B cell (primary cell): ENCODE measurements at places on chromosomes 2 and 18.

DNA sequence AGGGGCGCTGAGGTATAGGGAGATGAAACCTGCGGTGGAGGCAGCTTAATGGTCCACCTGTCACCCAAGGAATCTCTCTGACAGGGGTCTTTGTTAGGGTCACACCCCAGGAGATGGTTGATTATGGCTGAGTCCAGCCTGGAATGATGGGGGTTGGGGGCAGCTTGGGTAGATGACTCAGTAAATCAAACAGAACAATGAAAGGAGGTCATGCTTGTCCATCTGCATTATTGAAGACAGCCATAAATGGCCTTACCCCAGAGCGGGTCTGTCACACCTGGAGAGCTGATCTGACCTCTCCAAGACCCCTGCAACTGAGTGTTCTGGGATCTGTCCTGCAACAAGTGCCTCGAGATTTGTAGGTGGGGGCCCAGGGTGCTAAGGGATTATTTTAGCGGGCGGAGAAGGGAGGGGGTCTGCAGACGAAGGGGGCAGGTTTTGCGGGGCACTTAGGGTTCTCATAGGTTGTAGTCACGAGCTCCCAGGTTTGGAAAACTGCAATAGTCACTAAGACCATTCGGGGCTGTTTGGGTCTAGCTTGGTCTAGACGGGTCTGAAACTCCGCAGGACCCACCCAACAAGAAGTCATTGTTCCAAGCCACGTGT, 771 bp upstream of the IGFBP2 start:
- DNase-seq: no peak

DNA sequence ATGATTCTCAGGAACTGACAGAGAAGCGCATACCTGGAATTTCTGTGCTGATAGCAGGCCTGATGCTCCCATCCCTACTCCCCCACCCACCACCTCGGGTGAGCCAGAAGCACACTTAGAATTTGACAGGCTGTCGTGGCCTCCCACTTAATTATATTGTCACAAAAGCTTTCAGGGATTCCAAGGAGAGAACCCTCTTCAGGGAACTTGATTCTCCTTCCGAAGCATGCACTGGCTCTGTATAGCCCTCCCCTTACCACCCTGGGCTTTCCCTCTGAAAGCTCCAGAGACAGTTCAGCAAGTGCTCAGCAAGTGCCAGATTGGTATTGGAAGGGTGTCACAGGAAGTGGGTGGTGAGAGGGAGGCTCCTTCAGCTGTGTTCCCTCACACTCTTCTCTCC, 252.5 kb upstream of the SIX2 start:
- no peak for DNase-seq

- DNase-seq: no peak
These were observed 564 bp downstream of the LPIN2 start for GRCh38 chr18:3012136-3013023.

DNA sequence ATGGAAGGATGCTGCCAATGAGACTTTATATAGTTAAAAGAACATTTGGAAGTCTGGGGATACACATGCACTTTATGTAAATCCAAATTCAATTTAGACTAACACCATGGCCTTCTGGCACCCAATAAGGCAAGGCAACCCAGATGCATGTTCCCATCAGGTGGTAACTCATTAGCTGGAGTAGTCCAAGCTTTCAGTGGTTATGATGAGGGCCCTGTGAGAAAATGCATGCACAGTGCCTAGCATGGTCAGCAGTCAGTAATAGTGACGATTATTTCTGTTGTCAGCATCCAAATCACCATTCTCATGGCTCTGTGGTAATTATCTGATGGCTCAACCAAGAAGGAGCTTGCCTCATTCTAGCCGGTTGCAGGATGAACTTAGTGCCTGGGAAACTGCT, 70.3 kb upstream of the CTLA4 start:
- no peak for DNase-seq

DNA sequence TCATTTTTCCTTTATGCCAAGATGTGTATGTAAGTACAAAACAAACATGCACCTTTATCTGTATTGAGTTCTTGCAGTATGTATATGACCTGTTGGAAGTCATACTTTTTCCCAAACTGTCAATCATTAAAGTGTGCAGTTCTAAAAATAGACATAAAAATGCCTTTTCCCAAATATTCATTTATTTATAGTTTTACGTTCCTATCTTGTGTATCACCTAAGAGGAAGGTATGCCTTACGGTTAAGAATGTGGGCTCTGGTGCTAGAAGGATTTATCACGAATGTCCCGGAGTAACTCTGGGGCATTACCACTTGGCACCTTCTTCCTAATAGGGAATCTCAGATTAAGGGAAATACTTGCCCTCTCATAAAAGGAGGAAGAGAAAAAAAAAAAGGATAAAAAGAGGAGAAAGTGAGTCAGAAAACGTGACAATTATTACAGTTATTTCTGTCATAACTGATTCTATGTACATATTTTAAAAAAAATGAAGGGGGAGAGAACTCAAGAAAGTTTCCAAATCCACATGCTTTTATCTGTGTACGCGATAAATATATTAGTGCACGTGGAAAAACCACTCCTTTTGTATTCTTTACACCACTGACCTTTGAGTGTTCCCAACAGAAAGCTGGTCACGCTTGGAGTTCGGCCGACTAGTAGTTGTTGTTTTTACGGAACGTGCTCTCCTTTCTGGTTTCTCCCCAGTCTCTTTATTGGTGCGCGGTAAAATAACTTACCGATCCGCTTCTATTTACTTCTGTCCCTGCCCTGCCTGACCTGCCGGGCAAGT, 721 bp downstream of the MCEE start:
- DNase-seq: no peak

- peak; percentile 39 for DNase-seq
These were observed 285.9 kb downstream of the RNF144A start for GRCh38 chr2:7203056-7203467.

DNA sequence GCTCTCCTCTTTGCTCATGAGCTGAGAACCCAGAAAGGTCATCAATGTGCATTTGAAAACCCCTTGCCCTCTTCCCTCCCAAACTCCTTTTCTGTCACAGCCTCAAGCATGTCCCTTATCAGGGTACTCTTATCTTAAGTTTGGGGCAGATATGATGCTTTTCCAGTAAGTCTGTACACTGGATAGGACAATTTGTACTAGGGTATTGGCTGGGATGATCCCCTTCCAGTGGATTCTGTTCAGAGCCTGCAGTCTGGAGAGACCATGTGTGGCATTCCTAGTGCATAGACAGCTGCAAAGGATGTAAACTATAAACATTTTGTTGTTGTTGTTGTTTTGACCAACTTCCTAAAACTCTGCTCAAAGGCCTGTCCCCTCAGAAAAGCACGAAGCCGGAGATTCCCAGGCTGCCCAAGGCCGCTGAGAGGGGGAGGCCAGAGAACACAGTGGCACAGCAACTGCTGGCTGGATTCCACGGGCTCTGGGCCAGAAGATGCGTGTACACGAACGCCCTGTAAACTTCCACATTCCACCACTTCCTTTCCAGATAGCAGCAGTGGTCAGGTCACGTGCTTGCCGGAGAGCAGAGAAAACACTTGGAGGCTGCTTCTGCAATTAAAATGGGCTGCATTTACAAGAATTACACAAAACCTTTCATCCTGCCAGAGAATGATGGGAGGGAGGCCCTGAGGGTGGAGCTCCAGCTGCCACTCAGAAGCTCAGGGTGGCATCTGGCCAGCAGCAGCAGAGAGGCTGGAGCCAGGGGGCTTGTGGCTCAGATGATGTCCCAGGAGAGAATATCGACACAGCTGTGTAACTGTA, 42.1 kb downstream of the BMP10 start:
- DNase-seq: peak; percentile 60

GRCh38 chr2:110173523-110173922, 31.3 kb downstream of the NPHP1 start:
- DNase-seq: no peak

GRCh38 chr18:68083776-68084175, 567.3 kb upstream of the DSEL start:
- DNase-seq: no peak

DNA sequence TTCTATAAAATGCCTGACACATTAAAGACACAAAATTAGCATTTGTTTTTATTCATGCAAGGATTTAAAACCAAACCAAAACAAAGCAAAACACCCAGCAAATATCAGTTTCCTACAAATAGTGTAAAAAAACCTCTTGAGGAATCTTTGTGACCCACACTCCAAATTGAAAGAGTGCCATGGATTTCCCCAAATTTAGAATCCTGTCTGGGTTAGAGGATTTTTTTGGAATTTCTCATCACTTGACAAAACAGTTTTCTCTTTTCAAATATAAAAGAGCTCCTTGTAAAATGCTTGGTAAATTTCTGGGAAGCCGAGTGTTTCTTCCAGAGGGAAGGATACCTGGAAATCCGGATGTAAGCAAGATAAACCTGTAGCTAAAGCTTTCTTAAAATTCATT, 1.7 kb upstream of the FN1 start:
- DNase-seq: no peak

- DNase-seq: no peak
These were observed 23.2 kb downstream of the ADAM17 start for GRCh38 chr2:9532421-9532820.

DNA sequence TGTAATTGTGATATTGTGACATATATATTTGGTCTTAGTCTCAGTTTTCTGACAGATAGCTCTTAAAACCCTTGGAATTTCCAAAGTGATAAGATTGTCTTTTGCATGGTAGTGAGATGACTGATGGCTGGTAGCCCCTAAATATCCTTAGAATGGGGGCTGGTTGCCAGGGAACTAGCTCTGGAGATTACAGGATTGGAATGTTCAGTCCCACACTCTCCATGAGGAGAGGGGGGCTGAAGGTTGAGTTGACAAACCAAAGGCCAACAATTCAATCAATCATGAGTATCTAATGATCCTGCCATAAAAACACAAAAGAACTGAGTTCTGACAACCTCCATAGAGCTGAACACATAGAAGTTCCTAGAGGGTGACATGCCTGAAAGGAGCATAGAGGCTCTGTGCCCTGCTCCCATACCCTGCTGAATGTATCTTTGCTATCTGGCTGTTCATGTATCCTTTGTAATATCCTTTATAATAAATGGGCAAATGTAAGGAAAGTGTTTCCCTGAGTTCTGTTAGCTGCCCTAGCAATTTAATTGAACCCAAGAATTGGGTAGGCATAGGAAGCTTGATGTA, 1680.3 kb upstream of the PIK3C3 start:
- DNase-seq: no peak

DNA sequence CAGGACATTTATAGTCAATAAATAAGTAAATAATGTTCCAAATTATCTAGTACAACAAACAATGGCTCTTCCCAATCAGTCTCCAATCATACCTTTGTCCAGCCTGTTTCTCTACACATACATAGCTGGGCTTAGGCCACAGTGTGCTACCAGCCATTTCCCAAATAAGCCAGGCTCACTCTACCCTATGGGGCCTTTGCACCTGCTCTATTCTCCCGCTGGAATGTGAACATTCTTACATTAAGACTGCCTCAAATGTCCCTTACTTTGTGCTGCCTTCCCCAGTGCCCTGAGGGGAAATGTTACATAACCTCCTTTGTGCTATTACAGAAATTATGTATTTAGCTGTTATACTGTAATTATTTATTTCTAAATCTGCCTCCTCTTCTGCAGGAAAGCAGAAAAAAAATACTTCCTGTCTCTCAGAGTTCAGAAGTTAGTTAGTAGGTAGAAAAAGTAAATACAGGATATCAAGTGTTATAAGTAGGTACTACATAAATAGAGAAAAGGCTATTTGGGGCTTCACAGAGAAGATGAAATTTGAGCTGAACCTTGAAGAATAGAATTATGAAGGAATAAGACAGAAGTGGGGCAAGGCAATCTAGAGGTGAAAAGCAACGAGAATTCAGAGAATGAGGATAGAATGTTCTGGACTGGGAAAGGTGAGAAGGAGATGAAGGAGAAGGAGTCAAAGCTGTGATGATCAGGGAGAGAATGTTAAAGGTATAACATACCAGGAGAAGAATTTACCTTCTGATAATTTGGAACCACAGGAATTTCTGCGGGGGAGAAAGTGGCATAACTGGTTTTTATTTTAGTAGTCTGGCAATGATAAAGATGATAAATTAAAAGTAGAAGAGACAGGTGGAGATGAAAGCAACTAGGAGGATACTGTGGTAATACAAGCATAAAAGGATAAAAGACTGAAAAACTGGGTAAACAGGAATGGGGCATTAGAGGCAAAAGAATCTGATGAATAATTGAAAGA, 37.0 kb downstream of the ROCK1 start:
- no peak for DNase-seq

DNA sequence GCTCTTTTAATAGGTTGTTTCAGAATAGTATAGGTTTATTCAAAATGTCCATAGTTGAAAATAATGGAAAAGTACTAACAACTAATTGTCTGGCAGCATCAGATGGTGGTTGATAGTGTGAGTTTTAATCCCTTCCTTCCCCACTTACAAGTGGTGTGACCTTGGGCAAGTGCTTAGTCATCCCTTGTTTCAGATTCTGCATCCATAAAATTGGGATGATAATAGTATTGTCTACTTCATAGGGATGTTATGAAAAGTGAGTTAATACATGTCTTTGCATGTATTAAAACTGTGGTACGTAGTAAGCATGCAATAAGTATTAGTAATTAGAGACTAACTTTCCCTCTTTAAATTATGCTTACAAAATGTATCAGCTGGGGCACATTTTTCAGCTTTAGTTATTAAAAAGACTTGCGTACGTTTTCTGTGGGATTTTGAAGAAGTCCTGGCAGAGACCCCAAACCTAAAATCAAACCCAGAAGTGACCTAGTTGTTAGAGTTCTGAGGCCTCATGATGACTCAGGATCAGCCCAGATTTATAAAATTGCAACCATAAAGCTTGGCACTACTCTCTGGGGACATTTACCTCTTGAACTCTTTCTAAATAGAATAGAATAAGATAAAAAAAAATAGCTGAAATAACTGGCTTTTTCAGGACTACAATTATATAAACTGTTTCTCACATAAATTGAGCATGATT, 8.6 kb downstream of the ITGA4 start:
- DNase-seq: no peak

DNA sequence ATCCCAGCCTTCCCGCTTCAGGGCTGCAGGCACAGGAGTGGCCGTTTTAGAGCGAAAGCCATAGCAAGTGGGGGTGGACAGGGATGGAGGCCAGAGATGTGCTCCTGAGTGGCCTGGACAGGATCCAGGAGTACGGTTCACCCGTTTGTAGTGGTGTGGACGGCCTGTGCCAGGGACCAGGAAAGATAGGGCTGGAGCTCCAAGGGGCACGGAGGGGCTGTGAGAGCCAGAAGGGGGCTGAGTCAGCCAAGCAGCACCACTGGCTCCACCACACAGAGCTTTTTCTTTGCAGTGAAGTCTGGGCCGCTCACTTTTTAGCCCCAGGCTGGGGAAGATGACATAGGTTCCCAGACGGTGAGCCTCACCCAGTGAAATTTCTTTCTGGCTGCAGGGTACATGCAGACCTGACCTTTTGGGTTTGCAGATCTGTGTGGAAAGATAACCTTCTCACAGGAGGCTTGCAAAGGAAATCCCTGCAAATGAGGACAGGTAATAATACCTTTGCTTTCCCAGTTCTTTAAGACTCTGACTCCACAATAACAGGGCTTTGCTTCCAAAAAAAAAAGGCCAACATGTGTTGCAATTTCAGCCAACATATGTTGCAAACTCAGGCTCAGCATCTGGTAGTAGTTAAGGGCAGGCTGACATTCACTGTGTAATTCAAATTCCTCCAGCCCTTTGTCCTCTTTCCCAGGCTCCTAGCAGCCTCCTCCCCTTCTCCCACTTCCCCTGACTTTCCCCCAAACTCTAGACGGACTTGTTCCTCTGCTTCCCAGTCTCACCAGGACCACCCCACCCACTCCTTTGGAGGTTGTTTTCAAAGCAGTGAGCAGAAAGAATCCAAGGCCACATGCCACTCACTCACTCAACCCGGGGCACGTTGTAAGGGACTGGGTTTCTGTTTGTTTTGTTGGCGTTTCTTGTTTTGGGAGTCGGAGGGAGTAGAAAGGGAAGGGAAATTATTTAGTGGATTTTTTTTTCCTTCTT, 20.3 kb upstream of the LAPTM4A start:
- no peak for DNase-seq
